ENCODE measurements at places on chromosomes 2 and 18. TPM values are rescaled to one million over a fixed set of nuclear protein-coding genes. Genes with fewer than 3 reads are reported as not detected.
A peak's percentile ranks its signal among the peaks of the same experiment; 100 is the strongest.

DNA sequence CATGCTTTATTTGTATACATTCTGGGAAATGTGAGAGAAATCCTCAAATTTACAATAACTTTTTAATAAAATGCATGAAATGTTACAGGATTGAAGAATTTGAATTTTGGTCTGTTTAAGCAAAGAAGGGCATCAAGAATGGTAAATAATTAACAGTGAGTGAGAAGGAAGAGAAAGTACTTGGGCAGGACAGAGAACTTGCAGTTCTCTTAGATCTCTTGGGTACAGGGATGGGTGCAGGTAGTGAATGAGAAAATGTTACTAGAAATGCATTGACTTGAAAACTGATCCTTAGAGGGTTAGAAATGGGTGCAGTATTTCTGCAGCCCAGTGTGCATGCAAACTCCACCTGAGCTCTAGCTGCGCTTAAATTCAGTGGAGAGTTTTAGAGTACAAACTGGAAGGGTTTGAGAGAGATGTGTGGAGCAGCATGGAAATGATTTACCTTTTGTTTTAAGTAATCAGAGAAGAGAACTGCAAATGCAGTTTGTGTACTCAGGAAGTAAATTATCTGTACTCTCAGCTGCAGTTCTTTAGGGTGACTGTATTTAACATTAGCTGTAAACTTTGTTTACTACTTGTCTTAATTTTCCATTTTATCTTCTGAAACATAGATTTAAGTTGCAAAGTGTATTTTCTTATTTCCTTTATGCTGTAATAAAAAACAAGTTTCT is 51.0 kb upstream of the RAB27B start:
- DNase-seq: no peak

- no peak for DNase-seq
Measured at GRCh38 chr2:28752631-28753376, 1.2 kb downstream of the PPP1CB start.

DNA sequence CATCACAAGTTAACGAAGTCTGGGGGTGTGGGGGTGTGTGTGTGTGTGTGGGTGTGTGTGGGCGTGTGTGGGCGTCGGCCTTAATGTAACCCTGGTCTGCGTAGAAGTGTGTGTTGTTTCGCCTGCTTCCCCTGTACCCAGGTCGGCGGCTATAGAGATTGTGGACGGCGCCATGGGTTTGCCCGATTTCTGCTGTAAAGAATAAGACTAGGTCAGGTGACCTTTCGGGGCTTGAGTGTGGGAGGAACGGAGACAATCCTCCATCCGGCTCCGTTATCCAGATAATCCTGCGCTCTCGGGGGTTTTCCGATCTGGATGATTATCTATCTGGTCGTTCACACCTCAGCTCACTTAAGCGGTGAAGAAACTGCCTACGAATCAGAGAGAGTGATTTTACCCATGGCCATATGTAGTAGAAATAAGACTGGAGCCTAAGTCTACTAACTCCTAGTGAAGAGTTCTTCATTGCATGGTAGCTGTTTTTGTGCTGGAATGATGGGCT is 543 bp downstream of the HADHB start:
- DNase-seq: peak; percentile 45

- no peak for DNase-seq
Measured at GRCh38 chr18:79682894-79683625, 3.5 kb downstream of the CTDP1 start.

GRCh38 chr2:159140070-159140769 is 146.3 kb downstream of the WDSUB1 start:
- no peak for DNase-seq

- DNase-seq: no peak
Measured at GRCh38 chr2:128162266-128162665, 71.3 kb downstream of the UGGT1 start.

- no peak for DNase-seq
Measured at GRCh38 chr18:31931163-31931885, 11.6 kb downstream of the TRAPPC8 start.

DNA sequence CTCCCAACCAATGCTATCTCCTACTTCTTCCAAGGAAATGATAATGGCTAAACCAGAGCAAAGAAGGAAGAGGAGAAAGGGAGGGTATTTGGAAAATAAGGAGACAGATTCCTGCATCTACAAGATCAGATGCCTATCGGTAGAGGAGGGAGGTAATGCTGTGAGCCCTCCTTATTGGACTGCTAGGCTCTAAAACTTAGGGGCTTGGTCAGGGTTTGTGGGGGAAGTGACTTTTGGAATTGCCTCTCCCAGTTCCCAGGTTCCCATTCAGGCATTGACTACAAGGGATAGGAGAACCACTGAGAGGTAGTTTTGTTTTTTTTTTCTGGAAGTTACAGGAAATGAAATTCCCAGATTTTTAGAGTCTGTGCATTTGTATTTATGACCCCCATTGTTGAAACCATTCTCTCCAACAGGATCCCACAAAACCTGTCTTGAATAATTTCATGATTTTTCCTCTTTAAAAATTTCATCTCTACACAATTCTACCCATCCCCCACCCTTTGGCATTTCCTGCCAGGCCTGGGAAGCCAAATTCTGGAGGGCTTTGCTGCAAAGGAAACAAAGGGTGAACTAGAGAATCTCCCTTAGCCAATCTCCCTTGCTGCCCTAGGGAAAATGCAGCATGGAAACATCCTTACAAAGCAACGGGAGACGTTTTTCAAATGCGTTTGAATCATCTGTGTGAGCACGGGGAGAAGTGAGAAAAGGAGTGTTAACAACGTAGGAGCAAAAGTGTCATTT is 282.1 kb upstream of the EPAS1 start:
- no peak for DNase-seq

DNA sequence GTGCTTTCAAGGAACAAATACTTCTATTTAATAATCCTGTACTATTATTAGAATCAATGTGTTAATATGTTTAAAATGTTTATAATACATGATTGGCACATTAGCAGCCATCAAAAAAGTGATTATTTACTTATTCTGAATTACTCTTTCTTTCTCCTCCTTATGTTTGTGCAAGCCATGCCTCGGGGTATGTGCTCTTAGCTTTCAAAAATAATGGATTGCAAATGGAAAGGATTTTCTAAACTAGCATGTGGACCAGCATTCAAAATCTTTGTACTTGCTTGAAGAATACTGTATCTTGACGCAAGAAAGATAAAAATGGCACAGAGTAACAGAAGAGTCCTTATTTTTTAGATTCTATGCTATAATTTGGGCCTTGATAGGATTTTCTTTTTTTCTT is 156.5 kb downstream of the CDH7 start:
- DNase-seq: no peak

GRCh38 chr2:73293534-73294171 is at the start of gene EGR4:
Gene EGR4, minus strand, starts transcription at chr2:73293548. Its CDS starts 231 bp downstream, at chr2:73293317.
- peak; percentile 28 for DNase-seq

GRCh38 chr2:66456183-66457041 is 21.5 kb downstream of the MEIS1 start:
- DNase-seq: no peak

GRCh38 chr2:33598561-33599174 is 431 bp downstream of the FAM98A start:
- DNase-seq: peak; percentile 52

- DNase-seq: no peak
Measured at GRCh38 chr18:46646468-46646867, 10.6 kb downstream of the LOXHD1 start.

DNA sequence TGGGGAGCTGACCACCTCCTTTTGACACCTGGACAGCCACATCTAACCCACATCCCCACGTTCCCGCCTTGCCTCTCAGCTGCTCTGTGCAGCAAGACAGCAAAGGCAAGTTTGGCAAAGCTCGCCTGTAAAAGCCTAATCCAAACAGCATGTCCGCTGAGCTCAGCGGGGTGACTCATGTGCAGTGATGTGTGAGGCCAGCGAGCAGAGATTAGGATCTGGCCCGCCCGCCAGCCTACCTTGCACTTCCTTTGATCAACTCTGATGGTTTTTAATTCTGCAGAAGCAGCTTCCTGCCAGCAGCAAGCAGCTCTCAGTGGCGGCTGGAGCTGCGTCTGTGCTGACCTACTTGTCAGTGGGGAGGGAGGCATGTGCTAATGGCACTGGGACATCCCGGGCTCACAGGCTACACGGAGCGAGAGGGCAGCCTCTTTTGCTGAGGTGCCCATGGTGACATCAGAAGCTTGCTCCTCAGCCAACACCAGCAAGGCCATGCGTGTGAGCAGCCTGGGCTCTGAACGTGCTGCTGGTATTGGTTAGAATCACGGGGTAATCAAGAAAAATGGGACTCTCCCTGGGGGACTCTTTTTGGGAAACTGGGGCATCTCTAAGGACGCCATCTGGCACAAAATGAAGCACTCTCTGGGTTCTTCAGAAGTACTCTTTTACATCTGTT is 36.0 kb upstream of the EML4 start:
- peak; percentile 96 for DNase-seq

GRCh38 chr2:121944072-121944831 is 188.8 kb downstream of the TSN start:
- DNase-seq: peak; percentile 34

- no peak for DNase-seq
Measured at GRCh38 chr2:103664690-103665089, 902.9 kb downstream of the TMEM182 start.

DNA sequence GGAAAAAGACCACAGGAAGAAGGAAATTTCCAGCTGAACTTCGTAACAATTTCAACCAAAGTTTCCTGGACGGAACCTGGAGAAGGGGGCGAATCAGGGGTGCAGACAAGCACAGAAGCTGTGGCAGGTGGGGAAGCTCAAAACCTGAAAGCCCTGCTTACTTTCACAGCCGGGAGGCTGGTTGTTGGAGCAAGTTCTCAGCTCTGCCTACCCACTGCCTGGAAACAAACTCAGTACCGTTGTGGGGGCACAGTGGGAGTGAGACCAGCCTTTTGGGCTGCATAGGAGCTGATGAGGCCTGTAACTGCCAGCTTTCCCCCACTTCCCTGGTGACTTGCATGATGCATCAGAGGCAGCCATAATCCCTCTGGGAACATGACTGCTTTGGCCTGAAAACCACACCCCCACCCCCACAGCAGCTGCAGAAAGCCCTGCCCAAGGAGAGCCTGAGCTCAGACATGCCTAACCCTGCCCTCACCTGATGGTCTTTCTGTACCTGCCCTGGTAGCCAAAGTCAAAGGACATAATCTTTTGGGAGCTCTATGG is 207.0 kb upstream of the VWC2L start:
- peak; percentile 59 for DNase-seq

DNA sequence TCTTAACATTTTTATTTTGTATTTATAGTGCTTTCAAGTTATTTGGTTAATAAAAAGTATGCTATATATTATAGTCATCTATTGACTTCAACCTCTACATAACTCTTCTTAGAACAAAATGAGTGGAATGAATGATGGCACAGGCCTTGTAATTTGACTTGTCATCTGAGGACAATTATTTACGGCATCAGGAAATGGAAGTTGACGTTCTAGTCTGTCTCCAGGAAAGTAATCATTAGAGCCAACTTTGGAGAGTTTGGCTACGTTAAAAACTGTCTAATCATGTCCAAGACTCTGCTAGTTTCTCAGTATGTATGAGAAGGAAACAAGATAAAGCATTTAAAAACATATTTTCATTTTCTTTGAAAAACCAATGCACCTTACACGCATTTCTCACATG is 353.6 kb downstream of the ARHGAP15 start:
- DNase-seq: no peak

GRCh38 chr2:199570934-199571333 is 113.2 kb upstream of the SATB2 start:
- DNase-seq: no peak

DNA sequence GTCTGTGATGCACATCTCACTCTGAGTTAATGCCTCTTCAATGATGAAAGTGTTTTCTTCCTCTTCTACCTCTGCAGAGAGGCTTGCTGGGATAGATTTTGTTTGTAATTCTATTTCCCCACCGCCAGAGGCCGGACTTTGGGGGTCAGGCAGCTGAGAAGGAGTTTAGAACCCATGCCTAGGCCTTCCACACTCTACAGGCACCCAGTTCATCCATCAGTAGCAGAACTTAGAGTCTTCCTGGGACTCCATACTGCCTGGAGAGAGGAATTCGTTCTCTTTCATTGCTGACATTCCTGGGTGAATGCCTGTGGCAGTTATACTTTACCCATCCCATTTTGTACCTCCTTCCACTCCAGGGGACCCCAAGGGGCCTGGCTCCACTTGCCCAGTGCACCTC is 9.1 kb downstream of the TPRKB start:
- DNase-seq: no peak

- peak; percentile 32 for DNase-seq
Measured at GRCh38 chr2:230797515-230798495, 66.9 kb upstream of the ITM2C start.

Gene EVA1A
- total RNA-seq: 48.6 TPM

Gene RAMP1
- total RNA-seq: 192 TPM

Gene SCN9A
- 2.1 TPM for total RNA-seq

Gene PDCL3
- total RNA-seq: 31.0 TPM

Gene ECEL1
- not detected for total RNA-seq

Gene CELF4
- total RNA-seq: not detected

Gene CACNB4
- total RNA-seq: not detected

Gene DSG1
- total RNA-seq: not detected

Gene C2orf81
- total RNA-seq: not detected

Gene CFC1B
- not detected for total RNA-seq

Gene IL36A
- total RNA-seq: not detected

Gene LHCGR
- not detected for total RNA-seq

Gene SERPINB2
- not detected for total RNA-seq

Gene REG3A
- not detected for total RNA-seq

Gene DOCK10
- total RNA-seq: 3.4 TPM

Gene UXS1
- 18.9 TPM for total RNA-seq

Gene ANO7
- not detected for total RNA-seq
